ENCODE measurements at places on chromosomes 13 and 19.

DNA sequence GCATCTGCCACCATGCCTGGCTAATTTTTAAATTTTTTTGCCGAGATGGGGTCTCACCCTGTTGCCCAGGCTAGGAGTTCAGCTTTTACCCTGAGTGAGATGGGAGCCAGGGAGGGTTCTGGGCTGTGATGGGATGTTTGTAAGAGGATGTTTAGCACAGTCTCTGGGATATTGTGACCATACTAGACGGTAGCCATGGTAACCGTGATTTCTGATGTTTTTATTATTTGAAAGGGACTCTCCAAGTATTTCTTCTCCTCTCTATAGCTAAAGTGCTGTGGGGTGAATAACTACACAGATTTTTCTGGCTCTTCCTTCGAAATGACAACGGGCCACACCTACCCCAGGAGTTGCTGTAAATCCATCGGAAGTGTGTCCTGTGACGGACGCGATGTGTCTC, 10.4 kb downstream of the TSPAN16 start:
- DNase-seq, result no peak

DNA sequence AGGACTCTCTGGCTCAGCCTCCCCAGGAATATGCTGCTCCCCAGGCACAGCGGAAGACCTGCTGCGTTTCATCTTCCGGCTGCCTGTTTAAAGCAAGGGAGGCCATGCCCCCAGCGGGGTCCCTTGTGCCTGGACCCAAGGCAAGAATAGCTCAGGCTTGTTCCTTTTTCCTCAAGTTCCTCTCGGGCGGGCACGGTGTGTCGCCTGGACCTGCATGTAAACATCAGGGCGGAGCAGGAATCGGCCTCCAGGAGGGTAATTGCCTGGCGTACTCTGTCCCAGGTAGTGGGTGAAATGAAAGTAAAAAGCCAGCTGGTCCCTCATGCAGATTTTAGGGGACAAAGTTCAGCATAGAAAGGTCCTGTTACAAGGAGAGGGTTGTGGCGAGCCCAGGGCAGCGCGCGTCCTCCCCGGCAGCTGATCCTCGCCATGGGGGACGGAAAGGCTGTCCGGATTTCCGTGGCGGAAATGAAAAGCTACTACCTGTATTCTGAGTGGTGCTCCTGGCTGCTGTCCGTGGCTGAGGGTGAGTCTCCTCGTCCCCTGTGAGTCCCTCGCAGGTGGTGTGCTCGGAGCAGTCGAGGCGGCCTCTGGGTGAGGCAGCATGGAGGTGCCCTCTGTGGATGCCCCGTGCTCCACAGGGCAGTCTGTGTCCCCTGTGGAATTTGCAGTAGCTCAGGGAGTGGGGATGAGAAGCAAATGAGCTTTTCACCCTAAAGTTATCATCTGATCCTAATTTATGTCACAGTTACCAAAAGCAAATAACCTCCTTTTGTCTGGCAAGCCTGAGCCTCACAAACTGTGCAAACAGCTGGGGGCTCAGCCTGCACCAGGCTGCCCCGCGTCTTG, 16.2 kb downstream of the MCF2L start:
- DNase-seq, result no peak

DNA sequence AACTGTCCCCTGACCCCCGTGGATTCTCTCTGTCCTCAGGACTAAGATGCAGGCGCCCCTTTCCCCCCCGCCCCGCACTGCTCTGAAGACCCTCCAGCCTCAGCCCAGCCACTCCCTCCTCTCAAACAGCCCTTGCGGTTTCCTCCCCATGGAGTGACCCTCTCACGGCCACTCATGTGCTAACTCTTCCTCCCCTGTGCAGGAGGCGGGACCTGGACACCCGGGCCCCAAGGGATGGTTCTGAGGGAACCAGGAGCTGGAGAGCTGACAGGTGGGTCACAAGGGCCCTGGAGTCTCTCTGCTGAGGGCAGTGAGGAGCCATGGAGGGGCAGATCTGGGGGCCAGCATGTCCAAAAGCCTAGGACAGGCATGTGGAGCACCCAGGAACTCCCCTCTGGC, 1.9 kb downstream of the ISOC2 start:
- no peak for DNase-seq

- DNase-seq, result no peak
Observed at GRCh38 chr13:28679628-28680027, 20.7 kb downstream of the POMP start.

- DNase-seq, result no peak
Observed at GRCh38 chr19:56261145-56261544, 11.4 kb upstream of the EDDM13 start.

DNA sequence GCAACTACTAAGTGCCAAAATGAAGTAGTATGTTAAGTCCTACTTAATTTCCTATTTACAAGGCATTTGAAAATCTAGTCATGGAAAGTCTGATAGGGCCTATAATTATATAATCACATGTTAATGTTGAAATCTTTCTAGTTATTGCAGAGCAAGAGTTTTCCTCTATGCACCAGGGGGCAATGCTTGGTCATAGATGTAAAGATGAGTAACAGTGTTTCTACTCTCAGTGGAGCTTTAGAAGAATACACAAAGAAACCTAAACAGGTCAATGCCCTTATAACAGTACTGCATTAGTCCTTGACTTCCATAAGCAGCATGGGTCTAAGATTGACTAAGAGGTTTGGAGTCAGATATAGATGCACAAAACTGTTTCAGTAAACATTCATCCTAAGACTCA, 218.7 kb downstream of the KCTD12 start:
- DNase-seq, result no peak

GRCh38 chr19:18704054-18704453, 20.6 kb downstream of the CRTC1 start:
- DNase-seq, result no peak
